ENCODE measurements at places on chromosomes 2 and 18. TPM values are rescaled to one million over a fixed set of nuclear protein-coding genes. Genes with fewer than 3 reads are reported as not detected.

DNA sequence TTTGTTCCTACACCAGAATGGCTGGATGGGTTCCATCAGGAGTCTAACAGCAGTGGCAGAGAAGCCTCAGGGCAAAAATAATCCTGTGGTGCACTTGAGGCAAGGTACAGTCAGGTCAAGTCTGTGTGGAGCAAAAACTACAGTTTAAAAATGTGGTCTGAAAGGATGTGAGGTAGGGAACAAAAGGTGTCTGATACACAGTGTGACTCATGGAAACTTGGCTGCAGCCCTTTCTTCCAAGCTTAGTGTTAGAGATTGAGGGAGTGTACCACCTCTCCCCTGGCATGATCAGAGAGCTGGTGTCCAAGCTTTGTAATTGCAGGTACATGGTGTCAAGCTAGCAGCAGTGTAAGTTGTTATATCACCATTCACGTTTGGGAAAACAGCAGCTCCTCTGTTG lies 8.9 kb downstream of the ANKAR start:
- DNase-seq = no peak

GRCh38 chr2:219405451-219405850 lies 12.7 kb upstream of the DES start:
- DNase-seq = peak; percentile 41

DNA sequence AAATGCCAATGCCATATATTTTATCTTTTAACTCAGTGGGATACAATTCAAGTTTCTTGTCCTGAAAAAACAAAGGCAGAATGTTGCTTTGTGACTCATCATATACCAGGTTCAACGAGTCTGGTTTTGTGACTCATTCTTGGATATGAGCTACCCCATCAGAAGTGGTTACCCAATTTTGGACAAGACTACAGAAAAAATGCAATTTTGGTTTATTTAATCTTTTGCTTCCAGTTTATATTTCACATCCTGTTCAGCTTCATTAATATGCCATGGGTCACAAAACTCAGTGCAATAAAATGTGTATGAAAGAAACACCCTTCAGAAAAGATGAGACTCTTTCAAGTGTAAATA lies 25.0 kb downstream of the FN1 start:
- no peak for DNase-seq

DNA sequence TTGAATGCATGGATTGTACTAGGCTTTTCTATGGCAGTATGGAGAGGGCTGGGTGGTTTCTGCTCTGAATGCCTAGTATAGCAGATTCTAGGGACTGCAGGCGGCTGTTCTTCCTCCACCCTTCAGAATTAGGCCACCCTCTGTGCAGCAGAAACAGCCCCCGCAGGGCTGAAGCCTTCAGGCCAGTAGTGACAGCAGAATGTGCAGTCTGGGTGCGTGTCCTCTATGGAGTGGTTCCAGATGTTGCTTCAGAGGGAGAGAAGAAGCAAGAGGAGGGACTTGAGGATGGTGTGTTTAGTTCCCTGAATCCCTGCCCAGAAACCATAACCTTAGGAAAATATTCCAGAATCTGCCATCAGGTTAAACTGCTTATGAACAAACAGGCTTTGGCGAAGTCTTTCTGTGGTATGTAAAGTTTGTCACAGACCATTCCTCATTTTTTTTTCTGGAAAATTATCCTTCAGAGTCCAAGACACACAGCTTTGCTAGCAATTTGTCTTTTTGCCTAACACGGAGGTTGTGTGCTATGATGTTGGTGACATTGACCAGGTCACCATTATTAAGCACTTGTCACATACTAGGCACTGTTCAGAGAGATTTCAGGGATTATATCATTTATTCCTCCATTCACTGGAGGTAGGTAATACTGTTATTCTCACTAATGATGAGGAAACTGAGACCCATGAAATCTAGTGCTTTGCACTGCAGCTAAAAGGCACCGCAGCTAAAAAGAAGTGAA lies 21.1 kb downstream of the CASP10 start:
- DNase-seq = peak; percentile 86

GRCh38 chr2:190408538-190409271 lies 550 bp downstream of the MFSD6 start:
- no peak for DNase-seq

- DNase-seq = no peak
These were observed 42.4 kb downstream of the KLF7 start for GRCh38 chr2:207123335-207123744.

Gene FKBP1B
- 43.1 TPM for total RNA-seq

- DNase-seq = no peak
These were observed 31.6 kb upstream of the GMCL1 start for GRCh38 chr2:69797836-69798289.

Gene AFF3
- 12.8 TPM for total RNA-seq

DNA sequence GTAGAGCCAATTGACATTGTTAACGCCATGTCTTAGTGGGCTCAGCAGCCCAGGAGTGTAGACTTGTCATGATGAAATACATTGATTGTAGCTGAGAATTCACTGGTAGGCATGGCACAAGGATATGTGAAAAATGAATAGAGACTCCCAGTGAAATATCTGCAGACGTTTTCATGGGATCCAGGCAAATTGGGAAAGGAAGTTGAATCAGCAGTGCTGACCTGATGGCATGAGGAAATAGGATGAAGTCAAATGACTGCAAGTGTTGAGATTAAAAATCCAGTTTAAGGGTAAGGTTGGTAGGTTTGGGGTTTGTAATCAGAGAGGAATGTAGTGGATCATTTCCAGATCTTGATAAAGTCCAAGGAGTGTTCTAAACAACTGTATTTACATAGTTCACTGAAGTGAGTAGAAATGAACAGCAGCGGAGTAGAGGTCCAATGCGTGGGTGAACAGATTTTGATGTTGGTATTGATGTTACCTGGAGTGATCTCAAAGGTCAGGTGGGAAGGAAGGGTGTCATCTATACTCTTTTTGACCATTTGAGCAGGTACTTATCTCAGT lies 24.6 kb downstream of the INSIG2 start:
- DNase-seq = peak; percentile 63

- no peak for DNase-seq
These were observed 481.9 kb downstream of the METTL4 start for GRCh38 chr18:2089396-2089795.

Gene TMEM198
- 6.7 TPM for total RNA-seq

DNA sequence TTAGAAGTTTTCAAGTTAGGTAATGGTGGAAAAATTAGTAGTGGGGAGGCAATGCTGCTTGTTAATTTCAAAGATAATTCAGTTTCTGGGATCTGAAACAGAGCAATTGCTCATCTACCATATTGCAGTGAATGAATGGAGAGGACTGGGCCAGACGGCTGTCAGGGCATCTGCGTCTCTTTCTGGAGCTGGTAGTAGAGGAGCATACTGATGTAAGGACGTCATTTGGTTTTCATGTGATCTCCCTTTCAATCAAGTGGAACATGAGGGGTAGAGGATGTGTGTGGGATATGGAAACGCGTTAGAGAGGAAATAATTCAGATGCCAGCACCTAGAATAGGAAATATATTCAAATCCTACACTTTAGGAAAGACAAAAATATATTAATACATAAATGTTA lies 490.3 kb downstream of the ADCYAP1 start:
- no peak for DNase-seq

DNA sequence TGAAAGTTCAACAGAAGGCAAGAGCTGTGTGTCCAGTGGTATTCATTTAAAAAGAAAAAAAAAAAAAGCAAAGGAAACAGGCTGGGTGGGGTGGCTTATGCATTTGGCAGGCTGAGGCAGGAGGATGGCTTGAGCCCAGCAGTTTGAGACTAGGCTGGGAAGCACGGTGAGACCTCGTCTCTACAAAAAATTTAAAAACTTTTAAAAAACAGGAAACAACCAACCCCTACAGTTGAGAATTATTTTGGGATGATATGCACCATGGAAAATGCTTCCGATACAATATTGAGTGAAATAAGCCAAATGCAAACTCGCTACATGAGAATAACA lies 31.2 kb downstream of the PTPN18 start:
- no peak for DNase-seq

Gene GPR35
- total RNA-seq = 5.1 TPM

Gene UGT1A3
- total RNA-seq = not detected

GRCh38 chr2:28201671-28202180 lies 190.9 kb upstream of the FOSL2 start:
- no peak for DNase-seq

DNA sequence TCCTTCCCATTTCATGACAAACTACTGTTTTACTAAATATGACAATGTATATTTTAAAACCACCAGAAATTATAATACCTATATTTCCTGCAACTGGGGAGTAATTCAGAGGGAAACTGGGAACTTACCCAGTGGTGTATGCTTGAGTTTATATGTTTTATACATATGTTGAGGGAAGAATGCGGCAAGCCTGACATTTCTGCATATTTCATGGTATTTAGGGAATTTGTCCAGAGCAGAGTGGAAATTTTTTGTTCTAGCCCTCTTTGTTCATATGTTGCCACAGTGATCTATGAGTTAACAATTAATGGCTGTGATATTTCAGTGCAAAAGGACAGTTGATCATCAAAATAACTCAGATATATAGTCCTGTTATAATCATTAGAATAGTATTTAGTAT lies 230.8 kb upstream of the VWC2L start:
- DNase-seq = no peak

Gene CNGA3
- total RNA-seq = 0.04 TPM

Gene FTCDNL1
- 3.2 TPM for total RNA-seq

Gene GLS
- 80.8 TPM for total RNA-seq

Gene NOL4
- total RNA-seq = 0.48 TPM

DNA sequence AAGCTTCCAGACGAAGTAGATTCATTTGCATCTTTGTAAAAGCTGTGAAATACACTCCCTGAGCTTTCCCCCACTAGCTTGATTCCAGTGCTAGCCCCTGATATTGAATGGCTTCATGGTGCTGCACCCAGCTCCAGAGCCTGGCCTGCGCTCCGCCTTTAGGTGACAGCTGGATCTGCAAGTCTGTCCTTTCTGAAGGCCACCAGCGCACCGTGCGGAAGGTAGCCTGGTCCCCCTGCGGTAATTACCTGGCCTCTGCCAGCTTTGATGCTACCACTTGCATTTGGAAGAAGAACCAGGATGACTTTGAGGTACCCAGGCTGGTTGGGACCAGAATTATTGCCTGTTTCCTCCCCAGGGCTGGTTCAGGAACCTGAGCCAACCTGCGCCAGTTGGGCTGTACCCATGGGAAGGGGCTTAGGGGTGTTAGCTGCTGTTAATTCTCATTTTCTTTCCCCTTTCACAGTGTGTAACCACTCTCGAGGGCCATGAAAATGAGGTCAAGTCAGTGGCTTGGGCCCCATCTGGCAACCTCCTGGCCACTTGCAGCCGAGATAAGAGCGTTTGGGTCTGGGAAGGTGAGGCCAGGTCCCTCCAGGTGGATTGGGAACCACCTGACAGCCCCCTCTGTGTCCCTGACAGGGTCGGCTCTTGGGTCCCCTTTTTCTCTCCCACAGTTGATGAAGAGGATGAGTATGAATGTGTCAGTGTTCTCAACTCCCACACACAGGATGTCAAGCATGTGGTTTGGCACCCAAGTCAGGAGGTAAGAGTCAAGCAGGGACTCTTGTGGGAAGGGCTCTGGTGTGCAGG lies 1.3 kb downstream of the CIAO1 start:
- peak; percentile 28 for DNase-seq

DNA sequence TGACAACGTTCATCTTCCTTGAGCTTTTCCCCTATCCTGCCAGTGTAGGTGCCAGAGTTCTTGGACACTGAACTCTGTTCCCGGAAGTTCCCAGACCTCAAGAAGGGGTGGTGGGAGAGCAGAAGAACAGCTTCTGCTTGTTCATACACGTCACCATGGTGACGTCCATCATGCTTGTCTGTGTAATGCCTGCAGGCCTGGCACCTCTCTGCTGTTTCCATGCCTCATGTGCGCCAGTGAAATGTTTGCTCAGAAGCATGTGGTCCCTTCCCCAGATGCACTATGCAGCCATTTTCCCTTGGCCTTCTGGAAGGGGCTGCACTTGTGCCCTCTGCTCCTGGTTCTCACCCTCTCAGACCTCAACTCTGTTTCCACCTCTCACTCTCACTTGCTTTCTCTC lies 210.8 kb upstream of the NABP1 start:
- DNase-seq = no peak

- no peak for DNase-seq
These were observed 52.6 kb downstream of the KCNIP3 start for GRCh38 chr2:95349568-95350322.

- no peak for DNase-seq
These were observed 127.3 kb downstream of the FAM210A start for GRCh38 chr18:13599031-13599430.

Gene OSR1
- 20.8 TPM for total RNA-seq

GRCh38 chr18:50042611-50043010 lies 152.3 kb downstream of the MYO5B start:
- no peak for DNase-seq

GRCh38 chr2:154556607-154557006 lies 141.9 kb upstream of the KCNJ3 start:
- DNase-seq = no peak

Gene ARHGEF4
- 82.2 TPM for total RNA-seq

DNA sequence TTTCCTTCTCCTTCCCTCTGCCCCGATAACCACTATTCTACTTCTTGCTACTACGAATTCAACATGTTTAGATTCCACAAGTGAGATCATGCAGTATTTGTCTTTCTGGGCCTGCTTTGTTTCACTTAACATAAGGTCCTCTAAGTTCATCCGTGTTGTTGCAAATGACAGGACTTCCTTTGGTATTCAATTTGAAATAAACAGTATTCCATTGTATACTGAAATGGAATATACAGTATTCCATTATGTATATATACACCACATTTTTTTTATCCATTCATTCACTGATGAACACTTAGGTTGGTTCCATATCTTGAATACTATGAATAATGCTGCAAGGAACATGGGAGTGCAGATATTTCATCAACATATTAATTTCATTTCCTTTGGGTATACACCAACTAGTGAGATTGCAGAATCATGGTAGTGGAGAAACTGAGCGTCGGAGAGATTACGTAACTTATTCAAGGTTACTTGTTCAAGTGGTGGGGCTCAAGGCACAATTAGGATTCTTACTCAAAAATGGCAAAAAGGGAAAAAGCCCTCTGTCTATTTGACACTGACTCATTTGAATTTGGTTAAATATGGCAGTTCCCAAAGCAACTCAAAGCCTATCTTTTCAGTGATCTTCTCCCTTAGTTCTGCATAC lies 85.1 kb downstream of the CHN1 start:
- DNase-seq = no peak

DNA sequence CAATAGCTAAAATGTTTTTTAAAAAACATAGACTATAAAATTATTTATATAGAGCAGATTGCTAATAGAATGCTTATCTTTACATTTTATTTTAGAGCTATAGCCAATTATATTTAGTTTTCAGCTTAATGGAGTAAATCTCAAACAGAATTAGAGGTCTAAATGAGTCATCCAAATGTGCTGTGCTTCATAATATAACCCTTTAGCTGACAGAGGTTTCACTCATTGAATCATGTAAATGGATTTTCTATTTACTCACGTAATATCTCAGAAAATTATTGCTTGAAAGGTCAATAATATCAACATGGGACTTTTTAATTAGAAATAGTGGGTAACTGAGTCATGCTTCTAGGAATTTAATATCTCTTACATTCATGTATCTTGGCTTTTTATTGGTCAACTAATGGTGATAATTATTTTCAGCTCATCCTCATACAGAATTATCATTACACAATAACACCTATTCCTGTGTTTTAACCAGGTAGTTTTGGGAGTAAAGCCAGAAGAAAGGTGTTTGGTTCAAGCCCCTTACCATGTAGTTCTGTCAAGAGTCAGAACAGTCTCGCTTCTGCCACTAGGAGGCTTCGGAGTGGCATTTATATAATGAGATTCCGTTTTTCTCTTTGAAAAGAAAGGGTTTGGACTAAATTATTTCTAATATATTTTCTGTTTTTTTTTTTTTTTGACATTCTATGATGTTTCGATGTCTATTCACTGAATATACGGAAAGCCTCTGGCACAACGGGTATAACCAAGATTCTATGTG lies 217.6 kb downstream of the CDH7 start:
- no peak for DNase-seq
